ENCODE measurements at places on chromosomes 6 and 20.

GRCh38 chr6:125233202-125233601 is 68.6 kb downstream of the HDDC2 start:
- DNase-seq = no peak

- no peak for DNase-seq
Measured at GRCh38 chr6:51118792-51119191, 300.1 kb downstream of the TFAP2B start.

DNA sequence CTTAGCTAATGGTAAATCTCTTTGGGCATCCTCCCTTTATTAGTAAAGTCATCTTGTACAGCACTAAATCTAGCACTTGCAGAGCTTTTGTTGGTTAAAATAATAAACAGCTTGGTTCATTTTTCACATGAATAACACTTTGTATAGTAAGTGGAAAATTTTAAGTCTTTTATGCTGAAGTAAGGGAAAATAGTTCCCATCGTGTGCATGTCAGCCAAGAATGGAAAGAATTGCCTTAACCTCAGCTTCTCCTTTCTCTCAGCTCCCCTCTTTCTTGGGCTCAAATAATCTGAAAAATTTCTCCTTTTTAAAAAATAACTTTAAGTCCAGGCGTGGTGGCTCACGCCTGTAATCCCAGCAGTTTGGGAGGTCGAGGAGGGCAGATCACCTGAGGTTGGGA is 16.6 kb downstream of the SNRPC start:
- no peak for DNase-seq

DNA sequence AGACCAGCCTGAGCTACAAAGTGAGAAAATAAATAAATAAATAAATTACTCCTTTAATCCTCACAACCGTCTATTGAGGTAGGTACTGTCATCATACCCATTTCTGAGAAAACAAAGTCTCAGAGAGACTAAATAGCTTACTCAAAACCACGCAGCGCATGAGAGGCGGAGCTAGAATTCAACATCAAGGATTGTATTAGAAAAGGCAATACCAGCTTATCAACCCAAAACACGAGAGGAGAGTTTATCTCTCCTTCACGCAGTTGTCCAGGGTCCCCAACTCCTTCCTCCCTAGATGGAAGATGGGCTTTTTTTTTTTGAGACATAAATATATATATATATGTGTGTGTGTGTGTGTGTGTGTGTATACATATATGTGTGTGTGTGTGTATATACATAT is 12.2 kb downstream of the HNF4A start:
- DNase-seq = no peak

DNA sequence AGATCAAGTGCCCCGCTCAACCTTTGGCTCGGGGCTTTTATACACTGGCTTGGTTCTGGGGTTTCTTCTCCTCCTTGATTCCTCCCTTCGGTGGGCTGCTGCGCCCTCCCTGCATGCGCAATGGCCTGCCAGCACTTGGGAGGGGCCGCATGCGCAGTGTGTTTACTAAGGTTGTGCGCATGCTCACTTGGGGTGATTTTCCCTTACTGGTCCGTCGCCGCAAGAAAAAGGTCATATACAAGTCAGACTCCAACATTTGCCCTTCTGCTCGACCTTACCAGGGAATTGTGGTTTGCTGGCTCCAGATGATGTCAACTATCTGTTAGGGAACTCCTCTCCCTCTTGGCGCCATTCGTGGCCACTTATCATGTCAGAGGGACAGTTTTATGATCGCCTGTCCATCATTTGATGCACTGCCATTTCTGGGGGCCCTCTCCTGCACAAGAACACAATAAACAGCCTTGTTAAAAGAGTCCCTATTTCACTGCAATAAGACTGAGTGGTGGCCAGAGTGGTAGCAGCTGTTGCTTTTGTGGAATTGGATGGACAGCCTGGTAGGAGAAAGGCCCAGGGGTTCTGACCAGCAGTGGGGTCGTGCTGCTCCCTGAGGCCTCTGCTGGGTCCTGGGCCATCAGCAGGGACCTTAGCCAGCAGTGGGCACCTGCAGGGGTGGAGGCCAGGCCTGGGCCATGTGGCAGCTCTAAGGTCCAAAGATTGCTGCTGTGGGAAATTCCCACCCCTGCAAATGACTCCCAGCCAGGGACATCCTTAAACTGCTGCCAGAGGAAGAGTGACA is 2.8 kb upstream of the LBP start:
- no peak for DNase-seq

GRCh38 chr6:23011615-23012014 is 442.2 kb downstream of the HDGFL1 start:
- DNase-seq = no peak

DNA sequence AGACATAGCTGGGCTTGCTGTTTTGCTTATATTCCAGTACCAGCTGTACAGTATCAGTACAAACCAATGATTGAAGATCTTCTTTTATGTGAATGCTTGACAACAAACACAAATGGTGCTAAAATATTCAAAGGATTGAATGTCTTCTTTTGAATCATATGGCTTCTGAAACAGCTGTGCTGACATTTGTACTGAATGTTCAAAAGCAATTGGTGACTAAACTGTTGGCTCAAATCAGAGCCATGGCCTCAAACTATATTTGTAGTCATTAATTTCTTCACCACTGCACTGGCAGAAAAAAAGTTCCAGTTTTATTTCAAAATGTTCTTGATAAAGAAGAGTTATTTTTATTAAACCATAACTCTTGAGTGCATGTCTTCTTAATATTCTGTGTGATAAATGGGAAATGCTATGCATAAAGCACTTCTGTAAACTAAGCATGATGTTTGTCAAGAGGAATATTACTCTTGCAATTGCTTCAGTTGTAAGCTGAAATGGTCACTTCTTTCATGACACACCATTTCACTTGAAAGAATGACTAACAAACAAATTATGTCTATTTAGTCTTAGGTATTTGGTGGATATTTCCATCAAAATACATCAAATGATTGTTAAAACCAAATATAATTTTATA is 45.9 kb upstream of the CENPW start:
- DNase-seq = no peak

DNA sequence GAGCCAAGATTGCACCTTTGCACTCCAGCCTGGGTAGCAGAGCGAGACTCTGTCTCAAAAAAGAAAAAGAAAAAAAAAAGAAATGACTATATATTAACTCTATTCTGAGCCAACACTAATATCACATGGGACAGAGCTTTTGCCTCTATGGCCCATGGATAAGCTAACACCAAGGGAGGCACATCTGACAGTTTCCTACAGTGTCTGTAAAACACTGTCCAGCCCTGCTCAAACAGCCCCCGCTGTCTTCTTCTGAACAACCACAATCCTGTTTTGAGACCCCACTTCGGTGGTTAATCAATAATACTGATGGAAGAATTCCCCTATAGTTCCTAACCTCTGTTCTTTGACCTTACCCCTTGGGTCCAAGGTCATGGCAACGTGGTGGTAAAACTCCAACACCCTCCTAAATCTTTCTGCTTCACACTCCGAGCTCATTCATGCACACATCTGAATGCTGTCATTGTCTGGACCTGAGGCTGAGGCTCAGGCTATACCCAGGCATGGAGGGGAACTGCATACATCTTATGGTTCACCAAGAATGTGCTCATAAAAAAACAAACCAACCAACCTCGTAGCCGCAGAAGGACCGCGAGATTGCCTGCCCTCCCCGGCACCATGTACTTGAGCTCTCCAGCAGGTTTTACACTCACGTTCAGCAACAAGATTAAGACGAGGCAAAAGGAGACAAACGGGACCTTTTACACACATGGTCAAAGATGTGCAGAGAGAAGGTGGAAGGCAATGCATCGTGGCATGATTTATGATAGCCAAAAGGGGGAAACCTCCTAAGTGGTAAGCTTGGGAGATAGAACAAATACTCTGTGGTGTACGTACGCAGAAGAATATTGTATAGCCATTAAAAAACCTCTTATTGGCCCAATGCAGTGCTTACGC is 105.4 kb upstream of the NFATC2 start:
- no peak for DNase-seq

- no peak for DNase-seq
Measured at GRCh38 chr6:28969129-28969528, 36.0 kb downstream of the ZNF311 start.

DNA sequence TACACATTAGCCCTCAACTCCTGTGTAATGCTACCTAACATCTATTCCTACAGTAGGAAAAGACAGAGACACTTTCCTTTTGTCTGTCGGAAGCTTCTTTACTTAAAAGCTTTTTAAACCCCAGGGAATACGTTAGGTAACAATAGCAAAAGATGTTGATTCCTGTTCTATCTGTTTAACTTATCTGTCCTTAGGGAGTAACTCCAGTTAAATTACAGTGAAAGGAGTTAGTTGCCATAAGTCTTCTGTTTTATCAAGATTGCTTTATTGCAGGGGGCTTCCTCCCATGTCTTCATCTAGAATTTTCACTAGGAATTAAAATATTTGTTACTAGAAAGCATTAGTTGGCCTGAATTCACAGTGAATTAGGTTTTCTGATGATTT is 26.2 kb downstream of the TOP1 start:
- no peak for DNase-seq

DNA sequence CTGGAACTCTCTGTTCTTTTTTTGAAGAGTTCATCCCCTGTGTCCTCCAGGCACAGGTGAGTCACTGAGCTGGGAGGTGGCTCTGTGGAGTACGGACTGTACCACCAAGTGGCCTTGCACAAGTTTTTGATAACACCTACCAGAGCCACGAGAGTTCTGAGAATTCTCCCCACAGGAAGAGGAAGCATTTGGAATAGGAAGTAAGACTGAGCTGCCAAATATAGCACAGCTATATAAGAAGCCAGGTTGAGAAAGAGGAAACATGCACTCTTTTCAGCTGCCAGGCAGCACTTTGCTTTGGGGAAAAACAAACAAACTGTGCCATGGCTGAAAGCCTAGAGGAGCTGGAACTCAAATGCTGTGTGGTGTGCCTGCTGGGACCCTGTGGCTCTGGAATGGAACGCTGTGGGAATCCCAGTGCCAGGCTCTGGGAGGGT is 70.8 kb upstream of the RIPOR2 start:
- DNase-seq = no peak

DNA sequence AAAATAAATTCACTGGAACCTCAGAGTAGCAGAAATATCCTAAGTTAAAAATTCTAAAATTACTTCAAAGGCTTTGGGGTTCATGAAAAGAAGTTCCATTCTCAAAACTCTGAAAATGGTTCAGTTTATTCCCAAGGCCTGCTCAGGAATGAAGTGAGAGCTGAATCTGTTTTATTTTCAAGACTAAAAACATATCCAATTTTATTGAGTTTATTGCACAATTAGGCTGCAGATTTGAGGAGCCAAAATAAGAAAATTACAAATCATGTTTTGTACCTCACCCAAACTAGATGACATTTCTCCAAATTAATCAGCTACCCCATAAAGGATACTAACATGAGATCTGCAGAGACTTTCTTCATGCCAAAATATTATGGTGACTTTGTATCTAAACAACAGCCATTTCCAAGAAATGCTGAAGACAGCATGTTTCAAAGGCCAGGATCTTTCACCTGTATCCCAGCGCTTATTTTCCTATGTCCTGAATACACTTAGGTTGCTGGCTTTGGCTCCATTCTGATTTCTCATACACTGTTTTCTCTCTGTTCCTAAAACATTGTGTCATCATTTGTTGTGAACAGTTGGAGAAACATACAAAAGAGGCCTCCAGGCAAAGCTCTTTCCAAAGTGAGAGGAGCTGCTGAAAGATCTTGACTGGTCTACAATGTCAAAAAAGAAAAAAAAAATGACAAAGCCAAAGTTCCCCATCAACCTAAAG is 85.7 kb upstream of the F13A1 start:
- no peak for DNase-seq

- DNase-seq = no peak
Measured at GRCh38 chr6:26445934-26446667, 5.8 kb downstream of the BTN3A3 start.

DNA sequence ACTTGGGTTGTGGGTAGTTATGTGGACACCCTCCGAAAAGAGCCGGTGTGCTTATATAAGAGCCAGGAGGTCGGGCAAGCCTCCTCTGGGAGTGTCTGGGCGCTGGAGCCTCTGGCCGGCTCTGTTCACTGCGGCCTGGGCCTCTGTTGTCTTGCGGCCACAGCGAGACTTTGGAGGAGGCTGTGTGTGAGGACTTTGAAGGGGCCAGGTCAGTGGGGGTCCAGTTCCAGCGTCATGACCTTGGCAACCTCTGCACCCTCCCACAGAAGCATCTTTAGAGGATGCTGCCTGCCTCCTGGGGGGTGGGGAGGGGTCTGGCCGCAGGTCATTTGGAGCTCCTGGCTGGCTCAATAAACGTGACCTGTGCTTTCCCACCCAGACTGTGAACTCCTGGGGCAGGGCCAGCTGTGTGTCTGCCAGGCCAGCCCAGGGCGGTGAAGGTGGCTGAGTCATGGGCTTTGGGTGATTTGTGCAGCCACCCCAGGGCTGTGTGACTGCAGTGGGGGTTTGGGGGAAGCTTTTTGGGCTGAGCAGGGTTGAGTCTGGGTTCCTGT is 1.2 kb downstream of the TCEA2 start:
- DNase-seq = no peak

DNA sequence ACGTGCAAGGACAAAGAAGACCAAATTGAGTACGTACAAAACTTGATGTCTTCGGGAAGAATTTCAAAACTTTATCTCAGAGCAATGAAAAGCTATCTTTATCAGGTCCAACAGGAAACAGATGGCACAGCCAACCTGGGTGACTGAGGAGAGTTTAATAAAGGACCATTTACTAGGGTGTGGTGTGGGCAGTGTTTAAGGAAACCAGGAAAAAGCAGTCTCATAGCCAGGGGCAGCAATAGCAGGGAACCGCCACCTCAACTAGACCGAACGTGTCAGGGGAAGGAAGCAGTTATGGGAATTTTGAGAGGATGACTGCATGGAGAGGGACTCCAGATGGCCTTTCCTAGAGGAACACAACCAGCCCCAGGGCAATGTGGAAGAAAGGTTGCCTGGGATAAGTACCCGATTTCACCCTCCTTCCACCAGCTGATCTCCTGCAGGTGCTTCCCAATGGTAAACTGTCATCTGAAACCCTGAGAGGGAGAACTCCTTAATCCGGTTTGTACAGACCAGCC is 15.2 kb upstream of the TAAR5 start:
- DNase-seq = no peak

- DNase-seq = no peak
Measured at GRCh38 chr6:169234634-169235033, 19.0 kb downstream of the THBS2 start.

DNA sequence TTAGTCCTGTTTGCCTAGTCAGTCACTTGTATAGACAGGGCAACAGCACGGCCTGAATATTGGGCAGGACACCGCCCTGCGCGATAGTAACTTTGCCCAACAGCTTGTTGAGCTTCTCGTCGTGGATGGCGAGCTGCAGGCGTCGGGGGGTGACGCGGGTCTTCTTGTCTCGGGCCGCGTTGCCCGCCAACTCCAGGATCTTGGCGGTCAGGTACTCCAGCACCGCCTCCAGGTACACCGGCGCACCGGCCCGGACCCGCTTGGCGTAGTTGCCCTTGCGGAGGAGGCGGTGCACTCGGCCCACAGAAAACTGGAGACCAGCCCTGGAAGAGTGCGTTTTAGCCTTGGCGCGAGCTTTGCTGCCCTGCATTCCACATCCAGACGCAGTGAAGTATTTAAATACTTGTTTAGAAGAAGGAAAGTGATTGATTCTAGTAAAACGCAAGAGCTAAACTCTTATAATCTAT is 92.8 kb upstream of the BTN3A2 start:
- DNase-seq = no peak

GRCh38 chr20:41428285-41428684 is 61.7 kb upstream of the EMILIN3 start:
- DNase-seq = peak; percentile 89

Measured in kidney glomerular epithelial cell (primary cell).